ENCODE measurements at places on chromosomes 3 and 15.

GRCh38 chr3:114439284-114439683 lies 145.5 kb downstream of the TIGIT start:
- DNase-seq, result no peak

- no peak for DNase-seq
Measured at GRCh38 chr3:141405591-141405990, 37.3 kb downstream of the ZBTB38 start.

DNA sequence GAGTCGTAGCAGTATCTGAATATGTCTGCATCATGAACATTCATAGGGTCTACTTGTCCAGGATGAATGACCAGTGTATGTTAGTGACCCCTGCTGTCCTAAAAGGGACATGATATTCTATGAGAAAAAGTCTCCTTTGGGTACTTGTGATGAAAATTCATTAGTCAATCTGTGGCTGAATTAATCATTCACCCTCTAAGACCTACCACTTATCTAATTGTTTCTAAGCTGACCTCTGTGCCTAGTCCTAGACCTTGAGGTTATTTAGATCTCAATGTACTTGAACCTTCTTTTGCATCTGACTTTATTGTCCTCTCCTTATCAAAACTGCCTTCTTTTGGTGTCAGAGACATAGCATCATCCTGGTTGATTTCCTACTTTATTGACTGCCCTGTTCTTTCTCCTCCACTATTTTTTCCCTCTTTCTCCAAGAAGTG lies 799.3 kb downstream of the DIPK2A start:
- DNase-seq, result no peak

- DNase-seq, result no peak
Measured at GRCh38 chr15:95494971-95495541, 835.4 kb upstream of the NR2F2 start.

- DNase-seq, result no peak
Measured at GRCh38 chr3:25166016-25166415, 262.0 kb upstream of the RARB start.

DNA sequence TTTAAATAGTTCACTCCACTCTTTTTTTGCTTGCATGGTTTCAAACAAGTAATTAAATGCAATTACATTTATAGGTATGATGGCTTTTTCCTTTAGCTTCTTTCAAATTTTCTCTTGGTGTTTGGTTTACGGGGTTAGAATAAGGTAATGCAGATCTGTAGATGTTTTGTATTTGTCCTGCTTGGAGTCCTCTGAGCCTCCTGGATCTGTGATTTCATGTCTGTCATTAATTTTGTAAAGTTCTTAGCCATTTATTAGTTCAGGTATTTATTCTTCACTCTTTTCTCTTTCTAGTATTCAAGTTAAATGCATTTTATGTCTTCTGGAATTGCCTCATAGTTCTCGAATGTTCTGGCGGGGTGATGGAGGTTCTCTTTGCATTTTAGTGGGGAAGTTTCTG lies 1.4 kb upstream of the MRPS25 start:
- no peak for DNase-seq

DNA sequence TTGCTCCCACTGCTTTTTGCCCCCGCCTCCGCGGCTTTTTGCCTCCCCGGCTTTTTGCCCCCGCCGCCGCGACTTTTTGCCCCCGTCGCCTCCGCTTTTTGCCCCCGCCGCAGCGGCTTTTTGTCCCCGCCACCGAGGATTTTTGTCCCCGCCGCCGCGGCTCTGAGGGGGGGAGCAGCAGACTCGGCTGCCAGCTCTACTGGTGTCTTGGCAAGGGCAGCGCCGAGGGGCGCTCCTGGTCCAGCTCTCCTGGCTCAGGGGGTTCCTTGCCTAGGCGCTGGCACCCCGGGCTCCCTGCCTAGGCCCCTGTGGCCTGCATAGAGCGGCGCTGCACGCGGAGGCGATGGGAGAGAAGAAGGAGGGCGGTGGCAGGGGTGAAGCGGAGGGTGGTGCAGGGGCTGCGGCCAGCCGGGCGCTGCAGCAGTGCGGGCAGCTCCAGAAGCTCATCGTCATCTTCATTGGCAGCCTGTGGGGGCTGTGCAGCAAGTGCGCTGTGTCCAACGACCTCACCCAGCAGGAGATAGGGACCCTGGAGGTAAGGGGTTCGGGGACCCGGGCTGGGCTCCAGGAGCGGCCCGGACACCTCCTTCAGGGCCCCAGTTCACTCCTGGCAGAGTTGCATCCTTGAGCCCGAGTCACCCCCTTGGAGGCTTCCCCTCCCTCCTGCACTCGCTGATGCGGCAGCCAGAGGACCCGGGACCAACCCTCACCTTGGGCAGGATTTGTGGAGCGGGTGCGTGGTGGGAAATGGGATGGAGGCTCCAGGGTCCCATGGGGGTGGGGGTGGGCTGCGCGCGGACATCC lies 642.4 kb downstream of the GOLGA6L6 start:
- no peak for DNase-seq

GRCh38 chr3:107404727-107405469 lies 27.7 kb downstream of the CCDC54 start:
- no peak for DNase-seq

DNA sequence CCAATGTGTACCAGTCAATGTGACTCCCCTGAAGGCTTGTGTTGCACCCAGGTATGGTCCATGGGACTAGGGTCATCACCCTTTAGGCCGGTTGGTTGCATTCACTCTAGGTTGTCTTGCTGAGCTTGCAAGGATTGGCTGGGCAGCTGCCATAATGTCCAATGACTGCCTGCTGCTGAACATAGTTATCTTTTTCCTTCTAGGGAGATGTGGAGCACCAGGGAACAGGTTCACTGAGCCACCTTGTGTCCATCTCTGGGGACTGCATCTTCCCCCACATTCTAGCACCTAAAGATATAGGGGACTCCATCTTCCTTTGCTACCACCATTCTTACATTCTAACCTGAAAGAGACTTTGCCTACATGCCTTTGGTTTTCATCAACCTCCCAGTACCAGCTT lies 580.4 kb upstream of the TBL1XR1 start:
- peak; percentile 39 for DNase-seq

DNA sequence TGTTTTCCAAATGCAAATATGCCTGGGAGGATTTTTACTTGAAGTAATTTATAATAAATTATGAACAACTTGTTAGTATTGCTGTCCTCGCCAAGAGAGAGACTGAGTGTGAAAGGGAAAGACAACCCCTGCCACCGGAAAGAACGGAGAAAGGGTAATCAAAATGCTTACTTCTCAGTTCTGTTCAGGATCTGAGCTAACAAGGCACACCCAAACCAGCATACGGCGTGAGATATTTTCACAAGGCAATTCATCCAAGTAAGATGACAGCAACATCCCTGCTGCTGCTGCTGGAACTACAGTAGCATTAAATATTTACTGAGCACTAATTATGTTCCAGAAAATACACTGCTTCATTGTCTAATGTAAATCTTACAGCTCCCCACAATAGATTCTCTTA lies 96.1 kb downstream of the KBTBD8 start:
- DNase-seq, result no peak

- peak; percentile 19 for DNase-seq
Measured at GRCh38 chr15:70095408-70096214, 2.1 kb downstream of the TLE3 start.

DNA sequence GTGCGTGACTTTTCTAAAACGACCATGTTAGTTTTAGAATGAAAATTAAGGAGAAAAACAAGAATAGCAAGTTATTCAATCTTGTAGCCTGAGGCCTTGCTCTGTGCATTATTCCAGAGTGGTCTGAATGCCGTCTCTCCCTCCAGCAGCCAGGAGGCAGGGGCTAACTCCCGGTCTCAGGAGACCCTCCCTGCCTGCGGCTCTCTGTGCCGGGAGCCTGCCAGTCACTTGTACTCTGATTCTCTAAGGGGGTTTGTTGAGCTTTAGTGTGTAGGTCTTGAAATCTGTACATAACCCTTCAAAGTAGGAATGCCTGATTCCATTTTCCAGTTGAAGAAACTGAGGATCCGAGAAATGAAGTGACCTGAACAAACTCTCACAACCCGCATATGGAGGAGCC lies 97.3 kb downstream of the ARNT2 start:
- no peak for DNase-seq

GRCh38 chr15:63902671-63903035 lies 68.9 kb upstream of the HERC1 start:
- no peak for DNase-seq

- DNase-seq, result no peak
Measured at GRCh38 chr15:69548395-69549180, 96.0 kb downstream of the RPLP1 start.

- no peak for DNase-seq
Measured at GRCh38 chr3:177426106-177426877, 229.0 kb upstream of the TBL1XR1 start.

- no peak for DNase-seq
Measured at GRCh38 chr15:91759560-91759959, 93.9 kb upstream of the SLCO3A1 start.

- DNase-seq, result no peak
Measured at GRCh38 chr3:111311709-111312235, 230.2 kb upstream of the CD96 start.

DNA sequence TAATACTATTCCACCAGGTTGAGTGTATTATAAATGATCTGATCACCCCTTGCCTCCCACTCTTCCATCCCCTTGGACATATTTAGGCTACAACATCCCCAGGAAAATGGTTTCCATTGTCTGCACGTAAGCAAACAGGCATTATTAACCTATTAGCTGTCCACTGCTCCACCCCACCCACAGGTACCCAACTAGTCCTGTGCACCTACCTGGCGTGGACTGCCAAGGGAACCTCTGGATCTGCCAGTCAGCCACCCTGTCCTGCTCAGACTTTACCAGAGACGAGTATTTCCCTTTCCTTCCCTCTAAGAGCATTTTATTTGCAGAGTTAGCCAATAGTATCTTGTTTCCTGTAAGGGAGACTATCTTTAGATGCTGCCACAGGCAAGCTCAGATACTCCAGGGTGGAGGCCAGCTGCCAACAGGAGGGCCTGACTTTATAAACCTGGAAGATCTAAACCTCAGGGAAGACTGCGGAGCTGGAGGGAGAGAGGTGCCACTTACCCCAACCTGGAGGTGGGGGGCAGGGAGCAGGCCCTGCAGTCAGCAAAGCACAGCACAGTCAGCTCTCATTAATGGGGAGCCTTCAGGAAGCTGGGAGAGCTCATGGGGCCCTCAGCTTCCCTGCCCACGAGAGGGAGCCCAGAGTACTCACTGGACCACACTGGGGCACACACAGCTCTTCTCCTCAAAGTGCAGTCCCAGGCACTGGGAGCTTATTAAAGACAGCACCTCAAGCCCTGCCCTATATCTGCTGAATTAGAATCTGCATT lies at the start of gene CX3CR1:
TSS of gene CX3CR1 (minus strand) at position 292 of the 773 bp plus-strand sequence. CDS start 13,527 bp downstream, outside the sequence.
- DNase-seq, result no peak

GRCh38 chr3:13113346-13114330 lies 40.4 kb upstream of the IQSEC1 start:
- DNase-seq, result no peak

DNA sequence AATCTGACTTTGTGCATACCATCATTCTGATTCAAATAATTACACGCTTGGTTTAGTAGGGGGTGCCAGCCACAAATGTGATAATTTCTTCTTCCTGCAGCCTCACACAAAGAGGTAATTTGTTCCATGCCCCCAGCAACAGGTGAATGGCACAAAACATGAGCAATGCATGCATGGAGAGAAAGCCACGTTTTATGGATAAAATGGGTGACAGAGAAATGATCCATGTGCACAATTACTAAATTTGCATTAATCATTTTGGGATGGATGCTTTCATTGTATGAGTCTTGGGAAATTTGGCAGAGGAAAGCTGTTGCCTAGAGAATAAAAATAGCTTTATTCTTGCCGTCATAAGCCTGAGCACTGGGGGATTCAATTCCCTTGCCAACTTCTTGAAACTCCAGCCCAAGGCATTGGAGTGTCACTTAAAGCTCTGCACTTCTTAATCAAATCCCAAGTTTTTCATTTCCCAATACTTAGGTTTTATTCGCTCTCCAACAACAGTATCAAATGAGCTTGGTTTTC lies 411.6 kb downstream of the GBE1 start:
- no peak for DNase-seq

GRCh38 chr3:41299036-41299435 lies 99.7 kb downstream of the CTNNB1 start:
- DNase-seq, result no peak

GRCh38 chr3:10374311-10374710 lies 53.4 kb upstream of the SEC13 start:
- no peak for DNase-seq

DNA sequence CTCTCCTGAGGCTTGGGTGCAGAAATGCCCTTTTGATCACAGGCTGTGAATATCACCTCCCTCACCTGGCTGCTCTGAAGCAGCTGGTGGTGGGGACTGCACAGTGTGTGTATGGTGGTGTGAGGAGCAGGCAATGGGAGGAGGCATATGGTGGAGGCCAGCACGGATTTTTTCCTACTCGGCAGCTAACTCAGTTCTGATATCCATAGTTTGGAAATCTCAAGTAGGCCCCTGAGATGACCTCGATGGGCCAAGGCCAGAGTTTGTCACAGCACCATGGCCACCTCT lies 21.3 kb upstream of the CXCR6 start:
- DNase-seq, result no peak

GRCh38 chr3:174168538-174169254 lies 690.4 kb upstream of the NAALADL2 start:
- no peak for DNase-seq

DNA sequence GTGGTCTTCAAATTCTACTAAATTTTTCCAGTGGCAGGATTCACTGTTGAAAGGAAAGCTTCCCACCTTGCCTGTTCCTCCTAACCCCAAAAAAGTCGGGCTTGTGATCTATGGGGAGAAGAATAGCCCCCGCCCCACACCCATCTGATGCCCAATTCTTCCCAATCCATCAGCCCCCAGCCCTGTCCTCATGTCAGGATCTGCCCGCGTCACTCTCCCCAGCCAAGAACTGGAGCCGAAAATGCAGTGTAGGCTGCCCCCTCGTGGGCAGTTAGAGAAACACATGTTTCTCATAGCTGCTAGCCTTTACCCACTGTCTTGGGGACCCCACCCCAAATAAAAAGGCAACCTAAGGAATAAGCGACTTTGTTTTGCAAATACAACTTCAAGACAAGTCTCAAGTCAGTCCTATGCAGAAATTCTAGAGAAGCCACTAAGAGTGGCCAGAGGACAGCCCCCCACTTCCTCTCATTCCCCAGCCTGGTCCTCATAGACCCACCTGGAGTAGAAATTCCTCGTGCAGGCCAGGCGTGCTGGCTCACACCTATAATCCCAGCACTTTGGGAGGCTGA lies 13.0 kb upstream of the CSK start:
- DNase-seq, result peak; percentile 77

- peak; percentile 90 for DNase-seq
Measured at GRCh38 chr3:98556164-98557130, 24.7 kb downstream of the GPR15 start.

All from activated CD4-positive, alpha-beta T cell treated with anti-CD3 and anti-CD28 coated beads, Interleukin-2, amount 10 ng/mL, durations not matched to agents 7 days and 5 days (primary cell).